Thoracic aorta (tissue), 2 donors: ENCODE measurements at places on chromosomes 13 and 19.

DNA sequence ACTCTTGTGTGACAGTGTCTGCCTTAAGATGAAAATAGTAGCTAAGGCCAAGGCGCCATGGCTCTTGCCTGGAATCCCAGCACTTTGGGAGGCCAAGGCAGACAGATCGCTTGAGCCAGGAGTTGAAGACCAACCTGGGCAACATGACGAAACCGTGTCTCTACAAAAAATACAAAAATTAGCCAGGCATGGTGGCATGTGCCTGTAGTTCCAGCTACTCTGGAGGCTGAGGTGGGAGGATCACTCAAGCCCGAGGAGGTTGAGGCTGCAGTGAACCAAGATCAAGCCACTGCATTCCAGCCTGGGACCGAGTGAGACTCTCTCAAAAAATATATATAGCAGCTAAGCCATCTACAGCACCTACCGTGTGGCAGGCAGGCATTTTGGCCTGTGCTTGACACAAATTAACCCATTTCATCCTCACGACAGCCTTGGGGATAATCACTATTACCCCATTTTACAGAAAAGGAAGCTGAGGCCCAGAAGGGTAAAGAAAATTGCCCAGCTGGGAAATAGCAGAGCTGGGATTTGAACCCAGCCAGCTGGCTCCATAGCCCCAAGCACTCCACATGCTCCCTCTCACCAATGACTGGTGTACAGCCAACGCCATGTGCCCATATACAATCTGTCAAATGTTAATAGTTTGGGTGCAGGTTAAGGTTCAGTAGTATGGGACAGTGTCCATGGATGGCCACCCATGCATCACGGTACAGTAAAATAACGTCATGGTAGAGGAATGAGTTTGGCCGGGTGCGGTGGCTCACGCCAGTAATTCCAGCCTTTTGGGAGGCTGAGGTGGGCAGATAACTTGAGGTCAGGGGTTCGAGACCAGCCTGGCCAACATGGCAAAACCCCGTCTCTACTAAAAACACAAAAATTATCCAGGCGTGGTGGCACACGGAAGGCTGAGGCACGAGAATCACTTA lies 3.1 kb downstream of the SLC1A5 start:
- peaks cover 5% of the 10 kb centered on the region for H3K4me1 ChIP-seq
- no peaks in the 10 kb centered on the region for H3K27me3 ChIP-seq
- H3K36me3 ChIP-seq = peaks cover 15% of the 10 kb centered on the region
- no peak overlapping the region for H3K27ac ChIP-seq
- peak overlapping the region; percentile 92 for H3K4me3 ChIP-seq

DNA sequence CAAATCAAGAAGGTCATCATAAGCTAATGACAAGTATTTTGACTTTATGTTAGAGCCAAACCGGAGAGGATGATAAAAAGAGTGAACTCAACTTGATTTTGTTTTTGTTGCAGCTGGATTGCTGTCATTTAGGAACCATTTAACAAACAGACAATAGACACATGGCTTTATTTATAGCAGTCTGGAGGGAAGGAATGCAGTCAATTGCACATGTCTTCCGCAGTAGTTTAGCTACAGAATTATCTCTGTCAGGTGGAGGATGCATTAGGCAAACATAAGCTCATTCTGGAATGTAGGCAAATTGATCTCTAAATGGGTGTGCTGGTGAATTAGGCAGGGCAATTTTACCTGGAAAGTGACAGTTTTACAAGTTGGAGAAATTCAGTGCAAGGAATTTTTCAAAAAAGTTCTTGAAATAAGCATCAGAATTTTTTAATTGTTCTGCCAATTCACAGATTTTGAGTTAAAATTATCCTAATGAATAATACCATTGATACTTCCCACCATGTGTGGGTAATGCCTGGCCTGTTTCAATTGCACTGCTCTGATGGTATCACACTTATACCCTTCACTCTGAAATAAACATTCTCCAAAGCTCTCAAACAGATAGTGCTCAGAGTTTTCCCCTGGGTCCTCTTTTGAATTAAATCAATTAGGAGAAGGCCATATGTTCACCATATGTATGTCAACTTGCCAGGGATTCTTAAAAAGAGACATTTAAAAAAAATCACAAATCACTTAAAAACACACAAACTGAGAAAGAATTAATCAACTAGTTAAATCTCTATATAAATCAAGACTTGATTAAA lies 318.3 kb downstream of the NDFIP2 start:
- no peak for DNase-seq
- no peak overlapping the region for H3K4me3 ChIP-seq
- no peaks in the 10 kb centered on the region for H3K27me3 ChIP-seq
- H3K36me3 ChIP-seq = no peaks in the 10 kb centered on the region

- peaks cover 3% of the 10 kb centered on the region for H3K4me1 ChIP-seq
- H3K36me3 ChIP-seq = no peaks in the 10 kb centered on the region
- no peaks in the 10 kb centered on the region for H3K27me3 ChIP-seq
- no peak overlapping the region for H3K4me3 ChIP-seq
- H3K27ac ChIP-seq = no peak overlapping the region
- no peak for DNase-seq
Measured at GRCh38 chr19:51139299-51140014, 2.6 kb upstream of the SIGLEC7 start.

GRCh38 chr13:112877976-112878955 lies 90.7 kb upstream of the MCF2L start:
- no peaks in the 10 kb centered on the region for H3K4me1 ChIP-seq
- H3K4me3 ChIP-seq = no peak overlapping the region
- H3K27ac ChIP-seq = no peak overlapping the region
- H3K27me3 ChIP-seq = no peaks in the 10 kb centered on the region
- peaks cover 5% of the 10 kb centered on the region for H3K36me3 ChIP-seq

DNA sequence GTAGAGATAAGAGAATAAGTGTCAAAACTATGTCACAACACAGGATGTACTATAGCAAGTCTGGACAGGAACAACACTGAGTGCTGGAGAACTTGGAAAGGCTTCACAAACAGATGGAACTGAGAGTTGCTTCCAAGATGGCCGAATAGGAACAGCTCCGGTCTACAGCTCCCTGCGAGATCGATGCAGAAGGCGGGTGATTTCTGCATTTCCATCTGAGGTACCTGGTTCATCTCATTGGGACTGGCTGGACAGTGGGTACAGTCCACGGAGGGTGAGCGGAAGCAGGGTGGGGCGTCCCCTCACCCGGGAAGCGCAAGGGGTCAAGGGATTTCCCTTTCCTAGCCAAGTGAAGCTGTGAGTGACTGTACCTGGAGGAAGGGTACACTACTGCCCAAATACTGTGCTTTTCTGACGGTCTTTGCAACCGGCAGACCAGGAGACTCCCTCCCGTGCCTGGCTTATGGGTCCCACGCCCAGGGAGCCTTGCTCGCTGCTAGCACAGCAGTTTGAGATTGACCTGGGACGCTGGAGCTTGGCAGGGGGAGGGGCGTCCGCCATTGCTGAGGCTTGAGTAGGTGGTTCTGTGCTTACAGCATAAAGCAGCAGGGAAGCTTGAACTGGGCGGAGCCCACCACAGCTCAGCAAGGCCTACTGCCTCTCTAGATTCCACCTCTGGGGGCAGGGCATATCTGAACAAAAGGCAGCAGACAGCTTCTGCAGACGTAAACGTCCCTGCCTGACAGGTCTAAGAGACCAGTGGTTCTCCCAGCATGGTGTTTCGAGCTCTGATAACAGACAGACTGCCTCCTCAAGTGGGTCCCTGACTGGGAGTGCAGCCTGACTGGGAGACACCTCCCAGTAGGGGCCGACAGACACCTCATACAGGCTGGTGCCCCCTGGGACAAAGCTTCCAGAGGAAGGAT lies 46.0 kb downstream of the USP12 start:
- peaks cover 20% of the 10 kb centered on the region for H3K4me1 ChIP-seq
- H3K27me3 ChIP-seq = no peaks in the 10 kb centered on the region
- H3K36me3 ChIP-seq = no peaks in the 10 kb centered on the region
- no peak overlapping the region for H3K4me3 ChIP-seq
- H3K27ac ChIP-seq = no peak overlapping the region

GRCh38 chr19:47075941-47076340 lies 27.5 kb upstream of the TMEM160 start:
- H3K4me3 ChIP-seq = no peak overlapping the region
- H3K27me3 ChIP-seq = no peaks in the 10 kb centered on the region
- no peak for DNase-seq
- H3K4me1 ChIP-seq = peaks cover 3% of the 10 kb centered on the region
- H3K27ac ChIP-seq = no peak overlapping the region

GRCh38 chr13:102141625-102142472 lies 260.0 kb downstream of the FGF14 start:
- peaks cover 24% of the 10 kb centered on the region for H3K4me1 ChIP-seq
- DNase-seq = no peak
- H3K36me3 ChIP-seq = no peaks in the 10 kb centered on the region
- no peaks in the 10 kb centered on the region for H3K27me3 ChIP-seq
- peak overlapping the region; percentile 5 for H3K4me3 ChIP-seq

GRCh38 chr19:39406656-39407409 lies at the start of gene ZFP36:
ZFP36 (plus strand) TSS chr19:39406847; CDS start chr19:39406905, 58 bp downstream.
- no peaks in the 10 kb centered on the region for H3K27me3 ChIP-seq
- H3K36me3 ChIP-seq = peaks cover 20% of the 10 kb centered on the region
- peak; percentile 77 for DNase-seq
- peak within 1 kb of the TSS; percentile 94 for H3K4me3 ChIP-seq
- H3K27ac ChIP-seq = peak within 1 kb of the TSS; percentile 100

DNA sequence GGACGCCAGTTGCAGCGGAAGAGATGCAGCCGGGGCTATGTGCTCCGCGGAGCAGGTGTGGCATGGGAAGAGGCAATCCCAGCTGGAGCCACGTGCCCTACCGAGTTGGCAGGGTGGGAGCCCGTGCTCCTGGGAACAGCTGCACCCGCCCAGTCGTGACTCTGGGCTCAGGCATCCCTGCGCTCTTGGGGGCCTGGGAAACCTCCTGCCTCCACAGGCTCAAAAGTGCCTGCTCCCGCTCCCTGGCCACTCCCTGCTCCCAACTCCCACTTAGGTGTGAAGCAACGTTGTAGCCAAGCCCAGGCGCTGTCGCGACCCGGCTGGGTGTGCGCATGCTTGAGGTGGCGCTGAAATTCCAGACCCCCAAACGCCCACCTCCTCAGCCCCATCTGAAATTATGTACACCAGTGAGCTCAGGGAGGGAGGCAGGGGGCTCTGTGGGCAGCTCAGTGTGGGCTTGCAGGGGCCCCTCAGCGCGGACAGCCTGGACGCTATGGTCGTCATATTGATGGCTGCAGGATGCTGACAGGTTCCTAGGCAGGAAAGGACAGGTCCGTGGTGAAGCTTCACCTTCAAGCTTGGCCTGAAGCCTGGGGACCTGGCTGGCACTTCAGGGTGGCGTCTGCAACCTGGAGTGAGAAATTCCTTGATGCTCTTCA lies 429.9 kb downstream of the SLITRK1 start:
- H3K27ac ChIP-seq = no peak overlapping the region
- H3K27me3 ChIP-seq = no peaks in the 10 kb centered on the region
- no peak overlapping the region for H3K4me3 ChIP-seq
- no peak for DNase-seq

- H3K36me3 ChIP-seq = no peaks in the 10 kb centered on the region
- H3K27ac ChIP-seq = no peak overlapping the region
- no peak overlapping the region for H3K4me3 ChIP-seq
- no peak for DNase-seq
Measured at GRCh38 chr13:46232281-46232680, 20.6 kb downstream of the LRRC63 start.

GRCh38 chr13:96848286-96848685 lies 146.0 kb downstream of the OXGR1 start:
- no peak overlapping the region for H3K4me3 ChIP-seq
- no peaks in the 10 kb centered on the region for H3K27me3 ChIP-seq
- DNase-seq = no peak
- H3K27ac ChIP-seq = no peak overlapping the region
- H3K36me3 ChIP-seq = no peaks in the 10 kb centered on the region
- peaks cover 4% of the 10 kb centered on the region for H3K4me1 ChIP-seq

GRCh38 chr13:108924134-108924533 lies 294.7 kb downstream of the MYO16 start:
- no peak overlapping the region for H3K4me3 ChIP-seq
- no peak for DNase-seq
- H3K4me1 ChIP-seq = peaks cover 2% of the 10 kb centered on the region
- no peaks in the 10 kb centered on the region for H3K27me3 ChIP-seq
- H3K36me3 ChIP-seq = no peaks in the 10 kb centered on the region

DNA sequence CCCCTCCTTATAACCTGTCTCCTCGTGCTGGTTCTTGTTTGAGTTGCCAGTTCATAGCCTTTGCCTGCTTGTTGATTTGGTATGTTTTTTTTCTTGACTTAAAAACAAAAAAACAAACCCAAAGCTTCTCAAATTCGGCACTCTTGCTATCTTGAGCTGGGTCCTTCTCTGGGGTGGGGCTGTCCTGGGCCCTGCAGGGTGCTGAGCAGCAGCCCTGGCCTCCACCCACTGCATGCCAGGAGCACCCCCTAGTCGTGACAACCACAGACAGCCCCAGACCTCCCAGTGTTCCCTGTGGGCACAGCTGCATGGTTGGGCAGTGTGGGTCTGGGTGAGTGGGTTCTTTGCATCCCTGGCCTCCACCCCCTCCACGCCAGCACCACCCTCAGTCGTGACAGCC lies 27.8 kb downstream of the KDM4B start:
- no peak overlapping the region for H3K4me3 ChIP-seq
- no peaks in the 10 kb centered on the region for H3K27me3 ChIP-seq
- no peak for DNase-seq
- no peak overlapping the region for H3K27ac ChIP-seq
- H3K4me1 ChIP-seq = no peaks in the 10 kb centered on the region
- H3K36me3 ChIP-seq = no peaks in the 10 kb centered on the region

DNA sequence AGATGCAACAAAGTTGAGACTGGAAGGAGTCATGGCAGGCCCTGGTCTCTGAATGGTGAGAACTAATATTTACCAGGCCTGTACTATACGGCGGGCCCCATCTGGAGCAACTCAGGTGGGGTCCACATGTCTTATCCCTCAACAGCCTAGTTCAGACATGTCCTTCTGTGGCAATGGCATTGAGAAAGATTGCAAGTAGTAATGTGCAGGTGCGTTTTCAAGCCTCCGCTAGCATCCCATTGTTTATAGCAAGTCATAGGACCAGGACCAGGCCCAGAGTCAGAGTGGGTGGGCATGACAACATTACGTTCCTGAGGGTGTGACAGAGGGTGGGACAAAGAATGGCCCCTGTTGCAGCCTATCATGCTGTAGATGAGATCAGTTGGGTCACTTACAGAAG lies 541.1 kb downstream of the EFNB2 start:
- no peaks in the 10 kb centered on the region for H3K27me3 ChIP-seq
- no peak overlapping the region for H3K27ac ChIP-seq
- no peaks in the 10 kb centered on the region for H3K36me3 ChIP-seq
- no peaks in the 10 kb centered on the region for H3K4me1 ChIP-seq
- no peak for DNase-seq

DNA sequence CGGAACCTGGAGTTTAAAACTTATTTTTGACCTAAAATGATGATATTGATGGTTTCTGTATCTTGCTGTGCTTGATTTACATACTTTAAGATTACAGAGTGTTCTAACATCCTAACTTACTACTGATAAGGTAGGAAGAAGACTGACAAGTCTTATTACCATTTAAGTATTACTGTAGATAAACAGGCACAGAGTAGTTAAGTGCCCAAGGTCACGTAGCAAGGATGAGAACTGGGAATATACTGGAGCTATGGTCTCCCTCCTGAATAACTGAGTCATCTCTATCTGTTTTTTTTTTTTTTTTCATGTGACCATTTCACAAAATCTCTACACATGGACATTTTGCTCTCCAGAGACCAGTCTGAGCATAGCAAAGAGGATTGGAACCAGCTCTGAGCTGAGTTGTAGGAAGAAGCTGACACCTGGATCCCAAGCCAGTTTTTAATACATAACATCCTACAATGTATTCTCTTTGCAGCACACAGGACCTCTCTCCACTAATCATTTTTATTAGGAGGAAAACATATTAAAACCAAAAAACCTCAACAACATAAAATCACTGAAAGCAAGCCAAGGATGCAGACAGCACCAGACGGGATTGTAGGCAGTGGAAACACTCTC lies 173.5 kb downstream of the DNAJC15 start:
- H3K27me3 ChIP-seq = no peaks in the 10 kb centered on the region
- no peak overlapping the region for H3K4me3 ChIP-seq
- no peaks in the 10 kb centered on the region for H3K4me1 ChIP-seq
- H3K36me3 ChIP-seq = no peaks in the 10 kb centered on the region
